ENCODE measurements at places on chromosomes 12 and 14.
A peak's percentile ranks its signal among the peaks of the same experiment; 100 is the strongest.

- DNase-seq = no peak
Measured at GRCh38 chr12:39065455-39065854, 160.1 kb upstream of the CPNE8 start.

DNA sequence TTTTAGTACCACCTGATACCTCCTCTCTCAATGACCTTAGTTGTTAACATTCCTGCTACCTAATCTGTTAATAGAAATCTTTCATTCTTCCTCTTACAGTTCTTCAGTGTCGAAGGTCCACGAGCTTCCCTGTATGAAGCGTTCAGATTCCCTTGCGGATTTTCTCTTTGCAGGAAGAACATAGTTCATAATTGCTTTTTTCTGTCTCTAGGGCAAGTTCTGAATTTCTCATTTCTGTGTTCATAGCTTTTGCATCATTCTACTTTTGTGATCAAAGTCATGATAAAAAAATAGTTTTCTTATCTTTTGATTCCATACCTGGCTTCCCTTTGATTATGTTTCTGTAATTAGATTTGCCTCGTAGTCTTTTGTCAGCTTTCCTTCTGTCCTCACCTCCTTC, 94.9 kb downstream of the EML1 start:
- no peak for DNase-seq

DNA sequence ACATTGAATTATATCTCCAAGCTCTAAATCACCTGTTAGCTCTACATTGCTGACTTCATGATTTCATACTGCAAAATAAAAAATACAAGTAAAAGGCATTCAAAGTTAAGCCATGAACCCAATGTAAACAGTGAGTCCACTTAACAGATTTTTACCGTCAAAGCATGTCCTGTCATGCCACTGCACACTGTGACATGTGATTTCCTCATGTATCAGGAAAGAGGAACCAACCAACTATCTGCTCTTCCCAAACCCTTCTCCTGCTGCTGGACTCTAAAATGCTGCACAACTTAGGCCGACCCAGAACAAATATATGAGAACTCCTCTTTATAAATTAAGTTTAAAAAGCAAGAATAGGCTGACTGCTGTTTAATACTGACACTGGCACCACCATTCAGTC, 37.5 kb downstream of the TM7SF3 start:
- DNase-seq = no peak

DNA sequence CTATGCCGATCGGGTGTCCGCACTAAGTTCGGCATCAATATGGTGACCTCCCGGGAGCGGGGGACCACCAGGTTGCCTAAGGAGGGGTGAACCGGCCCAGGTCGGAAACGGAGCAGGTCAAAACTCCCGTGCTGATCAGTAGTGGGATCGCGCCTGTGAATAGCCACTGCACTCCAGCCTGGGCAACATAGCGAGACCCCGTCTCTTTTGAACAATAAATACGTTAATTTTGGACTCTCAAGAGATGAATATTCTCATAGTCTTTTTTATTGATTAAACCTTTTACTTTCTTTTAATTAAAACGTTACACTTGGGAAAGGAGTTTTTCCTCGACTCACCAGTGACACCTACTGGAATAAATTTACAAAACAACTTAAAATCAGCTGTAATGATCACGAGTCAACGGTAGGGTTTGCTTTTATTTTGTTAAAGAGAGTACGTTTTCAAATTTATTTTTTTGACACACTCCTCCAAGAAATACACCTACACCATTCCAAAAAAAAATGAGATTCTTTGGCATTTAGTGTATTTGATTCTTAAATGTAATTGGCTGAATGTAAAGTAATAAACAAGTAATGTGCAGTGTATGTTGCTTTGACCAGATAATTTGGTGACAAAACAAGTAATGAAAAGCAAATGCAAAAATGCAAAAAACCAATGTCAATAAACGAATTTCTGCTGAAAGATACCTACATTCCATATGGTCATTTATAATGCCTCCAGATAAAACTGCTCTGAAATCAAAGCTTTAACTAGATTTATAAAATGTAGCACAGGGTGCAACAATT, 687 bp upstream of the RPS29 start:
- DNase-seq = peak; percentile 59

GRCh38 chr12:70581208-70581607, 56.0 kb downstream of the PTPRB start:
- no peak for DNase-seq

GRCh38 chr12:52805000-52805399, 8.9 kb downstream of the KRT4 start:
- DNase-seq = no peak

GRCh38 chr14:69814397-69814796, 17.4 kb upstream of the SLC10A1 start:
- no peak for DNase-seq

- DNase-seq = no peak
Measured at GRCh38 chr14:46571970-46572369, 79.6 kb downstream of the RPL10L start.

GRCh38 chr12:120234643-120235368, 30.7 kb downstream of the PXN start:
- no peak for DNase-seq

DNA sequence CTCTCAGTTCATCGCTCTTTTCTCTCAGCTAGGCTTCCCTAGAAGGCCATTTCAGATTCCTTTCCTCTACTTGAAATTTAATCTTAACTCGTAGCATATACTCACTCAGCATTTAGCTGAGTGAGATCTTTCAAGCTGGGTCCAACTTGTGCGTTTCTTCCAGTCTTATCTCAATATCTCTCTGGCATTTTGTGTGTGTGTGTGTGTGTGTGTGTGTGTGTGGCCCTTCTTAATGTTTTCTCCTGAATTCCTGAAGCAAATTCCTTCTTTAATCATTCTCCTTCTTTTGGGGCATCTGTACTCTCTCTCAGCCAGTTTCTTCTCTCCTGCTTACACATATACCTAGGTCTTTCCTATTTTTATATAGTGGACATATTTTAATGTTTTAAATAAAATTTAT, 129.1 kb downstream of the KITLG start:
- DNase-seq = no peak

GRCh38 chr12:122888232-122888752, 7.6 kb downstream of the VPS37B start:
- DNase-seq = no peak

DNA sequence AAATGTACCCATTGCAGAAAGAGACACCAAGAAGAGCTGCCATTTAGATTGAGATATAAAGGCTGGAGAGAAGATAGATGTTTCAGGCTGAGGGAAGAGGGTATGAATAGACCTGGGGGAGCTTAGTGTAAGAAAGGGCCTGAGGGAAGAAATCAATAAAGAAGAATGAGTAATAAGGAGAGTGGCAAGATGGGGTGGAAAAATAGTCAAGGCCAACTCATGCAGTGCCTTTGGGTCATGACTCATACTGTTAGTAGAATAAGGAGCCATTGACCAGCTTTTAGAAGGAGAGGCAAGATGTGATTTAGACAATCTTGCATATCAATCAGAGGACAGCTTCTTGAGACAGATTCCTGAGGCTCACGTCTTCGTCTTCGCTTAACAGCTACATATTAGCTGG, 287.5 kb downstream of the DUSP6 start:
- DNase-seq = no peak

All from stimulated activated CD4-positive, alpha-beta T cell treated with anti-CD3 and anti-CD28 coated beads, Interleukin-4, amount 100 ng/mL, for 1 hour (primary cell).